Stimulated activated CD8-positive, alpha-beta memory T cell treated with anti-CD3 and anti-CD28 coated beads, Interleukin-7, amount 100 ng/mL, for 1 hour (primary cell): ENCODE measurements at places on chromosomes 3 and 15.

DNA sequence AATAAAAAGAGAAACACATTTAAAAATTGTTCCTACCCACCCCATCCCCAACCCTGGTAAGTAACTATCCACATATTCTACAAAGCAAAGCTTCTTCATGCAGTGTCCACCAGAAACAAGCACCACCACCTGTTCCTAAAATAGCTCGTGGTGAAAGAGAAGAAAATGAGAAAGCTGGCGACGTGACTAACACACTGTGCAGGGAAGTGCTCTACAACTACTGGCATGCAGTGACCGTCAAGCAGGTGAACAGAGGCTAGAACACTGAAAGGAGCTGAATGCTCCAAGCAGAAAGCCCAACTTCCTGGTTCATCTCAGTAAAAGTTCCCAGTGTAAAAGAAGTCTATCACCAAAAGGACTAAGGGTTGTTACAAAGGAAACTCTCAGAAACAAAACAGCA, 80.7 kb downstream of the NR2E3 start:
- no peak for DNase-seq

GRCh38 chr3:179436517-179436916, 14.8 kb downstream of the GNB4 start:
- no peak for DNase-seq

DNA sequence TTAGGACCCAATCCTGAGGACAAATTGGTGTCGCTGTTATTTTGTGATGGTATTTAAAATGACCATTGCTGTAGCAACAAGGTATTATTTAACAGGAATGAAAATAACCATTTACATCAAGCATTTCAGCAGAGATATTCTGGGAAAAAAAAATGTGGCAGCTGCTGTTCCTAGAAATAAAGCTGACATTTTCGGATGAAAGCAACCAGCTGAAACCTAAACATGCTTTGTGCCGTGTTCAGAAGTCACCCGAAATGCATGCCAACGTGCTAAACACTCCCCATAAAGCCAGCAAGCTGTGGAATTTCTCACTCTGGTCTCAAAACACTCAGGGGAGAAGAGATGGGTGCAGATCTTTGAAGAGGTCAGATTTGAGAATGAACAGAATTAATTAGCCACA, 31.5 kb upstream of the TAFA4 start:
- DNase-seq = no peak

DNA sequence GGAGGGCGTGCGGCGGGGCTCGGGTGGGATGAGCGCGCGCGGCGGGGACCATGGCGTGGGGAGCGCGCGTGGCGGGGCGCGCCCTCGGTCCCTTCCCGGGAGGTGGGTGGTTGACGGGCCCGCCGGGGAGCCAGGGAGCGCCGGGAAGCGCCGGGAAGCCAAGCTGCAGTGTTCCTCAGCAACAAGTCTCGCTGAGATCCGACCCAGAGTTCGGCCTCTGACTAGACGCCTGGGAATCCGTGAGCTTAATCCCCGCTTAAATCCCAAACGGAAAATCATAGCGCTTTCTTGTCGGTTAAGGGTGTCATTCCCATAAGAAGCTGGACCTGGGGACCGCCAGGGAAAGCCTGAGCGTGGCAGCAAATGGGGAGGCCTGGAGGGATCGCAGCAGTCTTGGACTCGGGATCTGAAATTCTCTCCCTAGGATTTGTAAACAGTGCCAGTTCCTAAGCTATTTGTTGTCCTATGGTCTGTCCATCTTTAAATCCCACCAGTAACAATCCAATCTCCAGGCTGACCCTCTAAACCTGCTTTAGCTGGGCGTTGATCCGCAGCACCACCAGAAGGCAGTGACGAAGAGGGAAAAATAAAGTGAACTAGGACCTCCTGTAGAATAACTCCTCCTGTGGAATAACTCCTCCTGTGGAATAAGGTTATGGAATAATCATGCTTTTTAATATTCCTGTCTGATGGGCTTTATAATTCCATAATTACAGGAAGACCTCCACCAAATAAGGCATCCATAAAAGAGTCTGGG, 570 bp upstream of the NEDD4 start:
- DNase-seq = no peak

GRCh38 chr3:42655980-42656679, 2.6 kb downstream of the ZBTB47 start:
- DNase-seq = no peak

DNA sequence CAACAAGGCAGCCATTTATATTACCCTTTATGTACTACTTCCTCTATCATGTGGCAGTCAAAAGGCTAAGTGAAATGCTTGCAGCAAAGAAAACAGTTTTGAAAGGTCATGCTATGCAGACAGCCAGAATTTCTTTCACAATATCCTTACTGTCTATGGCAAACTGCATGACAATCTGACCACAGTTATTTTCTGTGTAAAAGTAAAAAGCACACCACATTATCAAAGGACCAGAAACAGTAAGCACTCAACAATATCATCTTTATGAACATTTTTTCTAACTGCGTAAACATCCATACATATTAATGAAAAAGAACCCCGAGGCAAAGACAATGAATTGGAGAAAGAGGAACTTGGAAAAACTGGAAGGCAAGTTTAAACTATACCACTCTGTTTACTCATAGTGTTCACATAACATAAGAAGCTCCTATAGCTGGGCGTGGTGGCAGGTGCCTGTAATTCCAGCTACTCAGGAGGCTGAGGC, 47.9 kb downstream of the PIK3CB start:
- DNase-seq = no peak

DNA sequence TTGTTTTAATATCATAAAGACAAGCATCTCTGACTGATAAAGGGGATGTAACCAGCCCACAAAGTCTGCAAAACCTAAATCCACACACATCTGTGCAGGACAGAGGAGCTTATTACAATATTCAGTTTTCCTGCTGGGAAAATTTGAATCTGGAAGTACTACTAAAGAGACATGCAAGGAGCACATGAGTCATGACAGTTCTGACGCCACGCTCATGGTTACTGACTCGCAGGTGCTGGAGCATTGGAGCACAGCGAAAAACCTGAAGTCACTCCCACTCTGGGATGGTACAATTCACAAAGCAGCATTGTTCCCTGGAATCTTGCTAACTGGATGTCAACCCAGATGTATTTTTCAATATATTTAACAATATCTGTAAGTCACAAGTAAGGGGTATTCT, 7.6 kb upstream of the ISL2 start:
- DNase-seq = no peak

- DNase-seq = no peak
Observed at GRCh38 chr3:140630366-140630765, 47.5 kb upstream of the TRIM42 start.

DNA sequence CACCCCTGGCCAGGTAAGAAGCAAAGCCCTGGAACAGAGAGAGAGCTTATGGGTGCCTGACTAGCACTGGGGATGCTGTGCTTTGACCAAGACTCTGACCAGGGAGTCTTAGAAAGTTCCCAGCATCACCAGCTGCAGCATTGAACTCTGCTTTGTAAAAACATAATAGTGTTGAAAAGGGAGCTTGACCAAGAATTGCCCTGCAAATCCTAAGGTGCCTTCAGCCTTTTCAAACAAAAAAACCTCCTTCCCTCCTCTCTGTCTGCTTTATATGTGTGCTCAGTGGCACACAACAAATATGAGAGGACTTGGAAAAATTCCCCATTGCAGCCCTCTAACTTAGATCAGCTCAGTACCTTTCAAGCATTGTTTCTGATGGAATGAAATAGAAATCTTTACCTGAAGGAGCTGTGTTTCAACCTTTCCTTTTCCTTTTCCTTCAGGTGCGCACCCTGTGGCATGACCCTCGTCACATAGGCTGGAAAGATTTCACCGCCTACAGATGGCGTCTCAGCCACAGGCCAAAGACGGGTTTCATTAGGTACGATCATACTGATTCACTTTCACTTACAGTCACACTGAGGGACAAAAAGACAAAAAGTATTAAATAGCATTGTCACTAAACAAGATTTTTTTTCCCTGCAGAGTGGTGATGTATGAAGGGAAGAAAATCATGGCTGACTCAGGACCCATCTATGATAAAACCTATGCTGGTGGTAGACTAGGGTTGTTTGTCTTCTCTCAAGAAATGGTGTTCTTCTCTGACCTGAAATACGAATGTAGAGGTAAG, 13.0 kb downstream of the THBS1 start:
- no peak for DNase-seq

- no peak for DNase-seq
Observed at GRCh38 chr15:69980341-69981059, 117.2 kb downstream of the TLE3 start.

- no peak for DNase-seq
Observed at GRCh38 chr3:37935756-37936666, 54.6 kb upstream of the VILL start.

DNA sequence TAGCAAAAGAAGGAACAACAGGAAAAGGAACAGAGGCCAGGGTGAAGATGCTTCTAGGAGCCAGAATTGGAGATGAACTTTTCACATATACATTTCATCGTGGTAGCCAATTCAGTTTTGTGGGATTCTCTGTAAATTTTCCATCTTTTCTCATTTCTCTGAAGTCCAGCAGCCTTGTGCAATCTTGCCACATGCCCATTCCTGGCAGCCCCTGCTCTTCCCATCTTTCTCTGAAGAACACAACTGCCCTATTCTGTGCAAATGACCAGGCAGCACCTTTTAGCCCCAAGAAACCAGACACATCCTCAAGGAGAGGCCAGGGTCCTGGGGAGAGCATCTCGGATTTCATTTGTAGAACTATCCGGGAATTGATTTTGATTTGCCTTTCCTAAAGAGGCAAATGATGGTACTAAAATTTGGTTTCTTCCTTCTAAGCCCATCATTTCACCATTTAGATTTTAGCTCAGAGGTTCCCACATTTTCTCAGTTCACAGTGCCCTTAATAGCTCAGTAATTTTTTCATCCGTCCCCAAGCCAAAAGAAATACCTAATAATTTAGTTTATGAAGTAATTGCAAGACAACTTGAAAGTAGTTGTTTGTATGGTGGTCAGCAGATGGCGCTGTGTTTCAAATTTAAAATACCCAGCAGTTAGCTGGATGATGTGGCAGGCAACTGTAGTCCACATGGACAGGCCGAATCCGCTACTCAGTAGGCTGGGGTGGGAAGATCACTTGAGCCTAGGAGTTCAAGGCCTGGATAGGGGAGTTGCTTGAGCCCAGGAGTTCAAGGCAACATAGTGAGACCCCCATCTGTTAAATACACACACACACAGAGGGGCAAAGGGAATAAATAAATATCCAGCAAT, 61.3 kb upstream of the ACKR4 start:
- DNase-seq = peak; percentile 4

- DNase-seq = no peak
Observed at GRCh38 chr3:115518100-115518852, 105.0 kb upstream of the GAP43 start.

DNA sequence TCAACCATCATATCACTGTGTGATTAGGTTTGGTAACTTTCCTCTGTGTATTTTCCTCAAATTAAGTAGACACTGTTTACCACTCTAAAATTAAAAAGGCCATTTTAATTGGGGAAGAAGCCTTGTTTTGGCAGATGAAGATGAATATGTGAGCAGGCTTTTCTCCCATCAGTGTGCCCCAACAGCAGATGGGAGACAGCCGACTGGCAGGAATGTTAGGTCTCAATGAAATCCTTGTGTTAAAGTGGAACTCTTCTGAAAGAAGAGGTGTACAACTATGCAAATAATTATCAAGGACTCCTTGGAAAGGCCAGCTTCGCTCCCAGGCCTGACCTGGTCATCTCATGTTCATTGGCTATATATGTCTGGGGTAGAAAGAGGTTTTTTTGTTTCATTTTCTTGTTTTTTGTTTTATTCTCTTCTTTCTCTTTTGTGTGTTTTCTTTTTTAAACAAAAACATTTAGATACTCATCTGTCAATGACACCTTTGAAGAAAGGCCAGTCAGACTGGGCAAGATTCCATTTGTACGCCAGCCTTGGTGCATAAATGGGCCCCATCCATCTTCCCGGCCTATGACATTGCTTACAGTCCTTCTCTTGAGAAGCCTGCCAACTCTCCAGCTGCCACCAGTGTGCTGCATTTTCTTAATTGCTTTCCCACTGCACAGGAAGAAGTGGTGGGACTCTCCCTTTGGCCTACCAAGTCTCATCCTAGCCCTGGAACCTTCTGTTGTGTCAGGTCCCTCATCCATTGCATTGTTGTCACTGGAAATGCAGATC, 25.8 kb downstream of the LRTM1 start:
- no peak for DNase-seq

DNA sequence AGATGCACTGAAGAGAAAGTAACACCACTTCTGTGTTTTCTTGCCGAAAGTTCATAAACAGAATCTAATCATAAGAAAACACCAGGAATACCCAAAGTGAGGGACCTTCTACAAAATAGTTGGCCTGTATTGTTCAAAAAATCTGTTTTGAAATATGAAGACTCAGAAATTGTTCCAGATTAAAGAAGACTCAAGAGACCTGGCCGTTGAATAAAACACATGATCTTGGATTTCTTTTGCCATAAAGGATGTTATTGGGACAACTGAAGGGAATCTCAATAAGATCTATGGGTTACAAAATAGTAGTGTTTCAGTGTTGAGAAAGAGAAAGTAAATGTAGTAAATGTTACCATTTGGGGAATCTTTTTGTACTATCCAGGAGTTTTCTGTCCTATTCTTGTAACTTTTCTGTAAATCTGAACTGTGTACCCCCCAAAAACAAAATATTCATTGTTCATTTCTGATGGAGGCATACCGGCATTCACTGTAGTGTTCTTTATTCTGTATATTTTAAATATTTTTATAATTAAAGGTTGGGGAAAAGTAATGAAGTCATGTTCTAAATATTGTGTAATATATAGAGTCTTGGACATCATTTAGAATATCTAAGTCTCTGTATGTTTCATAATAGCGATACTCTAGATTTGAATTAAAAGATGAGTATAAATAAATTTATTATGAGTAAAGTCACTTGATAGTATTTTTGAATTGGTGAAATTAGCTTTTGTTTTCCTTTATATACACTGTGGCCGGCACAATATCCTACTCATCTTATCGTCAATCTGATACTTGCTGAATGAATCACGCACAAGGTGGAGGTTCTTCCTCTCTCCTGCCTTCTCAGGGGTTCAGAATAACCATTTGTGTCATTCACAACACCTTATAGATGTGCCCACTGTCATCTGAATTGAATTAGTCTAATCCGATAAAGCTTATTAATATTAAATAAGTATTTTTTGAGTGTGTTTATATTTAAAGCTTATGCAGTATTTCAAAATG, 66.7 kb downstream of the TRAK1 start:
- DNase-seq = no peak

DNA sequence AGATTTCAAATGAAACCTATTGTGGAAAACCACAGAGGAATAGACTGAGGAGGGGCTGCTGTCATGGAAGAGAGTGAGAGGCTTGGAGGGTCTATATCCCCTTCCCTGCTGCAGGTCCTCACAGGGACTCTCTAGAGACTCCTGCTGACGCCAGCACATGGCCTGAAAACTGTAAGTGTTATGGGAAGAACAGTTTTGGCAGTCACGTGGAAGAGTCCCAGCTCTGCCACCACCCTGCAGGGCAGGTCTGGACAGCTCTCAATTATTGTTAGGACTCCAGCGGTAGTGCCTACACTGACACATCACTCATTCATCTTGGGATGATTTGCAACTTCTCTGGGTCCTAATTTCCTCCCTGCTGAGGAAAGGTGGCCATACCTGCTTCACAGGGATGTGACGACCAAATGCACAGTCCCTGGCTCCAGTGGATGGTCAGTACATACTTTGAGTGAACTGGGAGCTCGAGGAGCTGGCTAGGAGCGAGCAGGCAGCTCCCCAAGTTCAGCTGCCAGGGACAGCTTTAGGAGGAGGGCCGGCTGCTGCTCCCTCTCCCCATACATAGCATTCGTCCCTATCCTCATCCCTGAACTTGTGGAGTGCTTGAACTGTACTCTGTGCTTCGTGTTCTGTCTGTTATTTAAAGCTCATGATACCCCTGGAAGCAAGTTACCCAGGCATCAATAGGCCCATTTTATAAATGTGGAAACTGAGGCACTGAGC, 49.2 kb downstream of the CTXND1 start:
- no peak for DNase-seq
